ENCODE measurements at places on chromosomes 13 and 19.
A peak's percentile ranks its signal among the peaks of the same experiment; 100 is the strongest.

GRCh38 chr19:18558604-18559003 lies 934 bp downstream of the KXD1 start:
- DNase-seq: no peak

GRCh38 chr19:54266133-54266532 lies 9.1 kb upstream of the LILRB5 start:
- DNase-seq: no peak

GRCh38 chr13:113404723-113405471 lies 41.0 kb upstream of the GRTP1 start:
- no peak for DNase-seq

GRCh38 chr19:2236064-2236313 lies 140 bp downstream of the PLEKHJ1 start:
- no peak for DNase-seq

GRCh38 chr13:74135326-74136083 lies 1.3 kb upstream of the KLF12 start:
- peak; percentile 38 for DNase-seq

DNA sequence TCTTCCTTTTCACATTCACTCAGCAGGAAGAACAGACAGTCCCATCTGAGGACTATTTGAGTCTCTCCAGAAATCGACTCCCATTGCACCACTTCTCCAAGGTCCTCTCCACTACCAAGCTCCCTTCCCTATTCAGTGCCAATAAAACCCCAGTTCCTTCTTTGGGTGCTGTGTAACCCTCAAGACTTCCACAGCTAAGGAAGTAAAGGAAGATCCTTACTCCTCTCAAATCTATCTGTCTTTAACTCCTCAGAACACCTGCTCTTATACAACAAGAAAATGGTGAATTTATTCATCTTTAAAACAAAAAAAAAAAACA lies 29.2 kb upstream of the TM9SF2 start:
- DNase-seq: no peak

- DNase-seq: no peak
These were observed 128.3 kb downstream of the URI1 start for GRCh38 chr19:30070198-30070967.
